ENCODE measurements at places on chromosomes 6 and 20.

GRCh38 chr20:45821947-45822346 lies 5.2 kb downstream of the TNNC2 start:
- DNase-seq: no peak

DNA sequence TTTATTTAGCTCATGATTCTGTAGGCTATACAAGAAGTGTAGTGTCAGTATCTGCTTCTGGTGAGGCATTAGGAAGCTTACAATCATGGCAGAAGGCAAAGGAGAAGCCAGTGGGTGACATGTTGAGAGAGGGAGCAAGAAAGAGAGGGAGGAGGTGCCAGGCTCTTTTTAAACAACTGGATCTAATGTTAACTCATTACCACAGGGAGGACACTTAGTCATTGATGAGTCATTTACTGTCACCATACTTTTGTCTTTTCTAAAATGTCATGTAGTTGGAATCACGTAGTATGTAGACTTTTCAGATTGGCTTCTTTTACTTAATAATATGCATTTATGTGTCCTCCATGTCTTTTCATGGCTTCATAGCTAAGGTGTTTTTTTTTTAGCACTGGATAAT lies 58.1 kb downstream of the NUS1 start:
- no peak for DNase-seq

DNA sequence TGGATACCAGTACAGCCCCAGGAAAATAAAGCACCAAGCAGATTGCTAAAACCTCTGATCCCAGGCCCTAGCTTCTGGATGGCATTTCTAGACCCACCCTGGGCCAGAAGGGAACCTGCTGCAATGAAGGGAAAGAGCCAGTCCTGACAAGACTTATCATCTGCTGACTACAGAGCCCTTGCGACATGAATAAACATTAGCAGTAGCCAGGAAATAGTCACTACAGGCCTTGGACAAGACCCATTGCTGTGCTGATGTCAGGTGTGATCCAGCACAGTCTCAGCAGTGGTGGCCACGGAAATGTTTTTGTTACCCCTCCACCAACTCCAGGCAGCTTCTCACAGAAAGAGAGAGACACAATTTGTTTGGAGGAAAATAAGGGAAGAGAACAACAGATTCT lies 399.3 kb downstream of the HAO1 start:
- peak; percentile 34 for DNase-seq

DNA sequence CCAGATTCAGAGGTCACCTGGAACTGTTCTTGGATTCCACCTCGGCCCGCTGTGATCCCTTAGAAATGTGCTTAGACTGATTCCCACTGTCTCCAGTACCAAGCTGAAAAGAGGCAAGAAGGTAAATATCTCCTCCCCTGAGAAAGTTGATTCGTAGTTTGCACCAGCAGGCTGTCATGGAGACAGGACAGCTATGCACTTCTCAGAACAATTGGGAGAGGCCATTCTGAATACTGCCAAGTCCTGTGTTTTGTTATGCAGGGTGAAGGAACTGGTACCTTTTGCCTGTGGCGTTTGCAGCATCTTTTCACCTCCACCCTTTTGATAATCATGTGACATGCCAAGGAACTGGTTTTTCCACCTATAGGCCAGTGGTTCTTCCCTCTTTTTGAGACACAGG lies 58.2 kb upstream of the RNGTT start:
- peak; percentile 41 for DNase-seq

DNA sequence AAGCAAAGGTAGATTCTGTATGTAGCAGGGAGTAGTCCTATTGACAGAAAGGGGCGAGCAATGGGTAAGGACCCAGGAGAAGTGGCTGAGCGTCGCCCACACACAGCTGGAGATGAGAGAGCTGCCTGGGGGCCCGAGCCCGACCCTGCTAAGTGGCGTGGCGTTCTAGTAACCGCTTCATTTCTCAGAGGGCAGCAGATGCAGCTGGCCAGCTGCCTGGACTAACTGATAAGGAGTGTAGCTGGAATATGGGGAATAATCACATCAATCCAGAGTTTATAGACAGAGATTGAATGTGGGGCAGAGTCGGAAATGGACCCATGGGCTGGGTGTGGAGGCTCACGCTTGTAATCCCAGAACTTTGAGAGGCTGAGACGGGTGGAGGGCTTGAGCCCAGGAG lies 64.4 kb downstream of the EZR start:
- no peak for DNase-seq

GRCh38 chr6:46794068-46794467 lies 879 bp downstream of the MEP1A start:
- DNase-seq: no peak

- no peak for DNase-seq
Observed at GRCh38 chr6:130968476-130968875, 94.6 kb downstream of the EPB41L2 start.

- DNase-seq: peak; percentile 58
Observed at GRCh38 chr6:73451223-73452106, 632 bp downstream of the CGAS start.

DNA sequence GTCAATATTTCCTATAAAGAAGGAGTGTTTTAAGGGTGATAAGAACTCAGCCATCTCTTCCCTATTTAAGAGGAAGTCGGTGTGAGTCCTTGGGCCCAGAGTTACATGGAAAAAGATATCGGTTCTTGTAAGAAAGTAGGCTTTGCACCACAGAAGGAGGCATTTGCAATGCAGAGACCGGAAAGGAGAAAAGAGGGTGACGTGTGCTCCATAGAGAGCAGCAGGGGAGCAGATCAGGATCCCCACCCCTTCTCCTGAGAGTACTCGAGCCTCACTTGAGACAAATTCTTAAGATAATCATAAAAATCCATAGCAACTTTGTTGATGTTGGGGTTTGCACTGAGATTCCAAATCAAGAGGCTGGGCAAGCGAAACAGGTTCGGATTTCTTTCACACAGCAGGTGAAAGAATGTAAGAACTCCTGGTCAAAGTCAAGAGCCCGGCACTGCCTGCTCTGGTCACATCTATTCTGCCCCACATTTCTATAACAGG lies 27.8 kb downstream of the FOXA2 start:
- DNase-seq: no peak

DNA sequence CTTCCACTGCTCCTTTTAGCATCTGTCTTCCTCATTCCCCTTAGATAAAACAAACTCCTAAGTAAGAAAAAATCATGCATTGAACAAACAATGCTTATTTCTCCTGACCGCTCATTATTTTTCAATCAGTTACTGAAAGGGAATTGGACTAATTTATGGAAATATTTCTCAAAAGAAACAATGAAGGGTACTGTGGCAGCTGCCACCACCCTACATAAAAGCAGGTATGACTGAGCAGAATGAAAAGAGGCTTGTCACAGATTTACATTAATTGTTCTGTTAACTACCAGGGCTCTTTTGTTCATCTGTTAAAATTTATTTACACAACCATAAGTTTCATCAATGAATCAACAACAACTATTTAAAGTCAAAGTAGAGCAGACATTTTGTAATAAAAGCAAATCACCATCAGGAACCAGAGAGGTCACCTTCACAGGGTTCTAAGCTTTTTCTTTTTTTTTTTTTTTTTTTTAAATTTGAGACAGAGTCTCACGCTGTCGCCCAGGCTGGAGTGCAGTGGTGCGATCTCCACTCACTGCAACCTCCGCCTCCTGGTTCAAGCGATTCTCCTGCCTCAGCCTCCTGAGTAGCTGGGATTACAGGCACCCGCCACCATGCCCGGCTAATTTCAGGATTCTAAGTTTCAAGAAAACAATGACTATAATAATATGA lies 204.0 kb downstream of the PTPRK start:
- no peak for DNase-seq

DNA sequence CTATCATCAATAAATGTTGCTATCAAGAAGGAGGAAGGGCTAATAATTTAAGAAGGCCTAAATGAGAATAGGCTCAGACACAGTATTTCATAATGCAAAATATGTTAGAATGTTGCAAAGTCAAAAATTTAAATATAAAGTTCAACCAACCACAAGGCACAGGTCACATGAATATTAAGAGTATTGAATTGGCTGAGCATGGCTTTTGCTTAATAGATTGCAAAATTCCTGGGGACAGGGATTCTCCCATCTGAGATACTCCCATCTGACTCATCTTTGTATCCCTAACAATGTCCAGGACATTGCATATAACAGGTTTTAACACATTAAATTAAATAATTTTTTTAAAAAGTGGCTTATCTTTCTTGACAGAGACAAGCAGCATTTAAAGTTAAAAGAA lies 32.9 kb upstream of the UTRN start:
- DNase-seq: no peak

GRCh38 chr6:45369870-45370269 lies 7.9 kb downstream of the SUPT3H start:
- no peak for DNase-seq

DNA sequence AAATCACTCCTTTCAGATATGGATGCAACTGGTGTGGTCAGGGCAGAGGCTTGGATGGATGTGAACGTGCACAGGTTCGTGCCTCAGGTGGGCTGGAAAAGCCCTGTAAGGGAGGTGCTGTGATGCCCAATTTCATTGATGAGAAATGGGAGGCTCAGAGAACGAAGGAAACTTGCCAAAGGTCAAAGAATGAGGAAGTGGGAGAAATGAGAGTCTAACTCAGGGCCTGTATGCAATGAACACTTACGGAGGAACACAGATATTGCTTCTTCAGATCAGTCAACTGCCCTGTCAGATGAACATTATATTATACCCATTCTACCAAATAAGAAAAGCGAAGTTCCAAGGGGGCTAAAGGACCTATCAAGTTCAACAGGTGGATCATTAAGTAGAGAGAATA lies 134.7 kb downstream of the RCAN2 start:
- no peak for DNase-seq

GRCh38 chr6:61679625-61680024 lies 606.4 kb downstream of the KHDRBS2 start:
- DNase-seq: no peak

GRCh38 chr6:151916680-151917164 lies 109.2 kb downstream of the ESR1 start:
- DNase-seq: peak; percentile 99

DNA sequence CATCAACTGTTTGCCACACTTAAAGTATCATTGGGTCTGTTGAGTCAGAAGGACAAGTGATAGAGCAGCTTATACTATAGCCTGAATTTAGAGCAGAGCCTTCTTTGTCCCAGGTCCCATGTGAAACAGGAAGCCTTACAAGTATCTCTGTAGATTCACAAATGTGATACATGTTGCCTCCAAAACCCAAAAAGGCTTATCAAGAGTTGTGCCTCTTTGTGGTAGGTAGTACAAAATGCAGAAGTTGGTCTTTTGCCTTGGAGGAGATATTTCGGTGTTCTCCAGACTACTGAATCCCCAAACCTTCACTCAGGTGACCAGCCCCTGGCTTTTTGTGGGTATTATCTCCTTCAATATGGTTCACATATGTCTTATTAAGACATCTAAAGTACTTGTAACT lies 172.8 kb upstream of the PROKR2 start:
- DNase-seq: no peak

GRCh38 chr6:114121913-114122662 lies 151.1 kb upstream of the HDAC2 start:
- no peak for DNase-seq
